ENCODE measurements at places on chromosomes 1 and 21. TPM values are rescaled to one million over a fixed set of nuclear protein-coding genes. Genes with fewer than 3 reads are reported as not detected.

The AADACL4 gene
- total RNA-seq, result not detected

The WNT3A gene
- not detected for total RNA-seq

The RNF186 gene
- total RNA-seq, result not detected

The UBAP2L gene
- total RNA-seq, result 143 TPM

The AMY1B gene
- total RNA-seq, result not detected

The KLHDC9 gene
- not detected for total RNA-seq

The FABP3 gene
- total RNA-seq, result 9.1 TPM

The SFPQ gene
- 205 TPM for total RNA-seq
